Caudate nucleus (tissue), 63 donors: ENCODE measurements at places on chromosomes 11 and 22.

DNA sequence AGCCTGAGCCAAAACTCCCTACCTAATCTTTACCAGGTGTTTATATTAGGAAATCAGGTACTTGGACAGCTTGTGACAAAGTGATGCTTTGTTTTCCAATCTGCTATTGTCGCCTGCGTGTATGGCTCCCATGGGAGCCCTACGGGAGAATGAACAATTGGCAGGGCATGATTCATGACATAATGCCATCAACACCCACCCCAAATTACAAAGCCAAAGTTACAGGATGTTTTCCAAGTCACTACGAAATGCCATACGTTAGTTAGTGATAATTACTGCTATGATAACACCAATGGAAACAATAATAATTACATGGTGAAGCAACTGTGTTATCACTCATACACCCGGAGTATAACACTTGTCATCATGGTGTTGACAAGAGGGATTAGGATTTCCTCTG lies 226.4 kb downstream of the FAM181B start:
- DNase-seq: no peak

- DNase-seq: peak; percentile 27
Measured at GRCh38 chr22:29503811-29504372, 23.9 kb downstream of the NEFH start.

DNA sequence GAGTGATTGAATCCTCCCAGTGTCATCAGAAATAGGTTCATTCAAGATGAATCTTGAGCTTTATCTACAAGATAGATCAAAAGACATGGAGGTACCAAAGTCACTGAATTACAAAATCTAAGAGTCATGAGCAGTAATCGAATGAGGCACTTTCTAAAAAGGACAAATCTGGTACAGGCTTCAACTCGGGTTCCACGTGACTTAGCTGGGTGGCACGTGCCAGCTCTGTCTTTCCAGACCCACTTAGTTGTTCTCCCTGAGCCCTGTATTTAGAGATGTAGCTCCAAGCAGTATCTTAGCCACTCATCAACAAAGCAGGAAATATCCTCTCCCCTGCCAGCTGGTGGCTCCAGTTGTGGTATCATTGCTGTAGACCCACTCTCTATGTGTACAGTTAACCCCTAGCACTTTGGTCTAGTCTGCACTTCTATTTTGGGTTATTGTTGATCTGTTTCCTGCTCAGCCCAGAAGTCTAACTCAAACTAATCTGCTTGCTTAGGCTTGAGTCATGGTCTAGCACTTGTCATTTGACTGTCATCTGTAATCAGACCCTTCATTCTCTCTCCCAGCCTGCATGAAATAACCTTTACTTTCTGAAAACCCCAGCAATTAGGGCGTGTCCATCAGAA lies 528.7 kb downstream of the ETS1 start:
- DNase-seq: no peak

DNA sequence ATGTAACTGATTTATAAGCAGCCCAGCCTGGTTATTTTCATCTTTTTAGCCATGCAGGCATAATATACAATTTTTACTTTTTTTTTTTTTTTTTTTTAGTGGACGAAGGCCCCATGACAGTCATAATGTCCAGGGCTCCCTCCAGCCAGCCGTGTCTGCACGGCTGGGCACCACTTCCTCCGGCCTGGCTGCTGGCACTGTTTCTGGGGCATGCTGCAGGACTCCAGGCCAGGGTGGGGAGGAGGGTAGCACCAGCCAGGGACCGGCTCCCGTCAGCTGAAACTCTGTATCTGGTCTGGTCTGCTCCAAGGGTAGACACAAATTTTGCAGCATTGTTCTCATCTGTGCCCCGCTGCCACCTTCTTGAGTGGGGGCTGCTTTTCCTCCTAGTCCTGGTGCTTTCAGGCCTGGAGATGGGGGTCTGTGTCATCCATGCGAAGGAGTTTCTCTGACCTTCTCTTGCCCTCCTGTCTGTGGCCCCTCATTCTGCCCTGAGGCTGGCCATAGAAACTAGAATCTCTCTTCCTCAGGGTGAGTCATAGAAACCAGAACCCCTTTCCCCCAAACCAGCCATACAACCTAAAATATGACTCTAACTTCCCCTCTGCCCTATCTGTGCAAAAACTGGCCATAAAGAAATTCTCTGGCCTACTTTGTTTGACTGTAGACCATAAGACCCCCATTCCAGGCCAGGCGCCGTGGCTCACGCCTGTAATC lies 9.2 kb upstream of the RRP7A start:
- no peak for DNase-seq

DNA sequence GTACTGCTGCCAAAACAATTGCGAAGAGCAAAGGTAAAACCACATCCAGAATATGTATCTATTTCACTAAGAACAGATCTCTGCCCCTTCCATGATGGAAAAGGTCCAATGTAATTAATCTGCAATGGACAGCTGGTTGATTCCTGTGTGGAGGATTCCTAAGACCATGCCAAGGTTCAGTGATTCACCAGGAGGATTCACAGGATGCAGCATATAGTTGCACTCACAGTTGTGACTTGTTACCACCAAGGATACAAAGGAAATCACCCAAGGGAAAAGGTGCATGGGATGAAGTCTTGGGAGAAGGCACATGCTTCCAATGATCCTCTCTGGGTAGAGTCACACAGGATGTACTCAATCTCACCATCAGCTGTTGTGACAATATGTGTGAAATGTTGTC lies 35.1 kb upstream of the CUL5 start:
- DNase-seq: no peak

DNA sequence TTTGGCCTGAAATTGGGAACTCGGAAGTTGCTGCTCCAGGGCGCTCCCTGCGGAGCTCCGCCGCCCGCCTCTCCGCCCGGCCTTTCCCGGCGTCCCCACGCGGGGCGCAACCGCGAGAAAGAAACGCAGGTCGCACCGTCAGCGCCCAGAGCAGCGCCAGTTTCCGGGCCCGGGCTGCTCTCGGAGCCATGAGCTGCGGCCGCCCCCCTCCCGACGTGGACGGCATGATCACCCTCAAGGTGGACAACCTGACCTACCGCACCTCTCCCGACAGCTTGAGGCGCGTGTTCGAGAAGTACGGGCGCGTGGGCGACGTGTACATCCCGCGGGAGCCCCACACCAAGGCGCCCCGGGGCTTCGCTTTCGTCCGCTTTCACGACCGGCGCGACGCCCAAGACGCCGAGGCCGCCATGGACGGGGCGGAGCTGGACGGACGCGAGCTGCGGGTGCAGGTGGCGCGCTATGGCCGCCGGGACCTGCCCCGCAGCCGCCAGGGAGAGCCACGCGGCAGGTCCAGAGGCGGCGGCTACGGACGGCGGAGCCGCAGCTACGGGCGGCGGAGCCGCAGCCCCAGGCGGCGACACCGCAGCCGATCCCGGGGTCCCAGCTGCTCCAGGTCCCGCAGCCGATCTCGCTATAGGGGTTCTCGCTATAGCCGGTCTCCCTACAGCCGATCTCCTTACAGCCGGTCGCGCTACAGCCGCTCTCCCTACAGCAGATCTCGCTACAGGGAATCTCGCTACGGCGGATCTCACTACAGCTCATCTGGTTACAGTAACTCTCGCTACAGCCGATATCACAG lies 521 bp downstream of the SRSF8 start:
- peak; percentile 82 for DNase-seq
